ENCODE measurements at places on chromosomes 12 and 14.
A peak's percentile ranks its signal among the peaks of the same experiment; 100 is the strongest.

DNA sequence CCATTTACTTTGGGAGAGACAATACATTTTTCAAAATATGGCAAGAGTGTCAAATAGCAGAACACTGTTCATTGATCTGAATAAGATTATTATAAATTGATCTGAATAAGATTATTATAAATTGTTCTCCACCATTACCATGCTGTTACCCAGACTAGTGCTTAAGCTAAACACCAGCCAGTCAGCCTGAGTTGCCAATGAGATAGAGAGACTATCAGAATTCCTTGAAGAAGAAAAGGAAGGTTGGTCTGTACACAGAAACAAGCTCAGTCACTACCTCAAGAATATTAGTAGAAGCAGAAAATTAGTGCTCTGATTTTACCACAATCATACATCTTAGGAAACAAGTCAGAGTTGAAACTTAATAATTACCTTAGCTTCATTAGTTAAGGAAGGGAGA is 469.8 kb downstream of the FOXG1 start:
- DNase-seq: no peak

- DNase-seq: no peak
Observed at GRCh38 chr12:116226026-116226425, 51.5 kb downstream of the MED13L start.

DNA sequence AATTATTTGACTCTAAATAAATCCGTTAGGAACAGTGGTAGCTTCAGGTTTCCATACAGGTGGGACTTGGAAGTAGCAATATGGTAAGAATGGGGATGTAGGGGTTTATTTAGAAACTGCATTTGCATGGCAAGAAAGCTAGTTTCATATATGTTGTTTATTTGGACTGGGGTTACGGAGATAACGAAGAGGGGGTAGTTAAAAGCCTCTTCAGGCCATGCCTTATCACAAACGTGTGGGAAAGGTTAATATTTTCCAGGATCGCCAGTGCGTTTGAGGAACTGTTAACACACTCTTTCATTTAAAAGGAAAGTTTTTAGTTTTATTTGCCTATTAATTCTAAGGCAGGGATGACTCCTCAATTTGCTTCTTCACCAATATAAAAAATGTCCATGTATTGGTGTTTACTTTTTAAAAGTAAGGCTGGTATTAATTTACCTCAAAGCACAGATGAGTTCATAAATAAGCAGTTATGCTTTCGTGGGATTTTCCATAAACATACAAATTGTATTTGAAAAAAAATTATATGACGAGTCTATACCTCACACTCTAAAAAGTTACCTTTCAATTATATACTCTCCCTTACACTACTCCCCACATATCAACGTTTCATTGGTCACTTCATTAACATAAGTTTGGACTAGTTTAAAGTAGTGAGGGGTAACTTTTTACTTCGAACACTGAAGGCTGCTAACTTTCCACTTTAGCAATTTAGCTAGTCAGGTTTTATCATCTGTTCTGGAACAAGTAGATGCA is 814 bp downstream of the RAB2B start:
- DNase-seq: no peak

DNA sequence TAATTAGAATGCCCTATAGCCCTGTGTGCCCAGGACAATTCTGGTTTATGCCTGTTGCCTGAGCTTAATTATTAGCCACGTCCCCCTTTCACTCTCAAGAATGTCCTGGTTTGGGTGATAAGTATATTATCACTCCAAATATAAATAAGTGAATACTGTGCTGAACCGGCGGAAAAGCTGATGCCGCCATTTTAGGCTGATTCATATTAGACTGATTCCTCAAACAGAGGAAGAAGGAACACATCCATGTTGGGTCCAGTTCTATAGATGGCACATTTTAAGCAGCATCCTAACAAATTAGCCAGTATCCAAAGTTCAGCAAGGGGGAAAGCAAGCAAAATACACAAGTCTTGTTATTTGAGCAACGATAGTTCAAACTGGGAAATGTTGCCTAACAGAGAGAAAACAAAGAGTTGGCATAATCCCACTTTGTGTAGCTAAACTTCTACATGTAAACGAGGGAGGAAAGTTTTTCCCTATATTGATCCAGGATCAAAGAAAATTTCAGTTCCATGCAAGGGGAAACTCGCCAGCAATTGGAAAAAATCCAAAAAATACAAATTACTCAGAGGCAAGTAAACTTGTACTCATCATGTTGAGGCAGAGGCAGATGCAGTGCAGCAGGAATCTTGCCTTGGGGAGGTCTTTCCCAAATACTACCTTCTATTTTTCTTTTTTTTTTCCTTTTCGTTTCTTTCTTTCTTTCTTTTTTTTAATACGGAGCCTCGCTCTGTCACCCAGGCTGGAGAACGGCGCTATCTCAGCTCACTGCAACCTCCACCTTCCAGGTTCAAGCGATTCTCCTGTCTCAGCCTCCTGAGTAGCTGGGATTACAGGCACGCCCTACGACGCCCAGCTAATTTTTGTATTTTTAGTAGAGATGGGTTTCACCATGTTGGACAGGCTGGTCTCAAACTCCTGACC is 96.2 kb downstream of the ITPR2 start:
- DNase-seq: no peak

- DNase-seq: no peak
Observed at GRCh38 chr14:71264260-71264659, 357.0 kb downstream of the PCNX1 start.

- DNase-seq: no peak
Observed at GRCh38 chr12:31518680-31519227, 72.2 kb downstream of the DENND5B start.

DNA sequence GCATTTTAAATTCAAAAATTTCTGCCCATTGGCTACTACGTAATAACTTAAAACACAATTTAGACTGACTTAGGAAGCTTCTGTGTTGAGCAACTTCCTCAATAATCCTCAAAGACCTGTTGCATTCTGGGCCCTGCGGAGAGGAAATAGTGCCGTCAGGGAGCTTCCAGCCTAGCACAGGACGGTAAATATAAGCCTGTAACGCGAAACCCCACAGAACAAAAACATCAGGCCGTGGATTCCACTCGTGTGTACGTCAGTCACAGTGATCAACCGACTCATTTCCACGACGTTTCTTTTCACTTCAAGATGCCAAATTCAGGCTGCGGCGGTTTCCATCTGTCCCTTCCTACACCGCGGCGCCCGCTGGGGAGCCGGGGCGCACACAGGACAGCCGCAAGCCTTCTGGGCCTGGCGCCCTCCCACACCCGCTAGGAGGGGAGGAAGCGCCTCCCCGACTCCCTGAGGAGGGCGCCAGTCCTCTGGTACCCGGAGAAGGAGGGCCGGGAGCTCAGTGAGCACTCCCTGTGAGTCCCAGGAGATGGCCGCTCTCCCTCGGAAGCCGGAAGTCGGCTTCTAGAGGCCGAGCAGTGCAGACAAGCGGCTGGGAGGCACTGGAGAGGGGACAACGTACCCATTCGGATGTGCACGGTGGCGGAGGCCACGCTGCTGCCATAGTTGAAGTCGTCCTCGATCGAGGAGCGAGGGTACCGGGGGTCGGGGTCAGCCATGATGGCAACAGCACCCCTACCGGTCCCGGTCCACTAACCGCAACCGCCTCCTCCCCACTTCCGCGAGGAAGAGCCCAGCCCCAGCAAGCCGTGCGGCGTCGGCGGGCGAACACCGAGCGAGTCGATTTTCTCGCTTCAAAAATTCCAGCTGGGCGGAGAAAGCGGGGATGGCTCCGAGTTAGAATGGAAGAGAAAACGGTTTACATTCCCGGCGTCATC is at the start of gene TMBIM4:
TMBIM4 (minus strand) TSS at position 776 of the 950 bp plus-strand sequence; CDS start at position 731, 45 bp downstream.
- peak; percentile 82 for DNase-seq

DNA sequence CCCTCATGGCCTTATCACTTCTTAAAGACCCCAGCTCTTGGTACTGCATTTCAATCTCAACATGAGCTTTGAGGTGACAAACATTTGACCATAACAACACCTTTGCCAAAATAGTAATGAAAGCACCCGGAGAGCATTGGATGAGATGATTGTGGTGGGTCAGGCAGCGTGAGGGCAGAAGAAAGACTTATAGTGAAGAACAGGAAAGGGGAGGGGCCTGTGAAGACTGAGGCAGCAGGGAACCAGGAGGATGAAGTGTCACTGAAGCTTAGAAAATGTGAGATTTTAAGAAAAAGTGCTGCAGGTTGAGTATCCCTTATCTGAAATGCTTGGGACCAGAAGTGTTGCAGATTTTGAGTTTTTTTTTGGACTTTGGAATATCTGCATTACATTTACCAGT is 86.3 kb downstream of the EMP1 start:
- no peak for DNase-seq

- DNase-seq: no peak
Observed at GRCh38 chr14:89669193-89669592, 252.2 kb upstream of the FOXN3 start.

DNA sequence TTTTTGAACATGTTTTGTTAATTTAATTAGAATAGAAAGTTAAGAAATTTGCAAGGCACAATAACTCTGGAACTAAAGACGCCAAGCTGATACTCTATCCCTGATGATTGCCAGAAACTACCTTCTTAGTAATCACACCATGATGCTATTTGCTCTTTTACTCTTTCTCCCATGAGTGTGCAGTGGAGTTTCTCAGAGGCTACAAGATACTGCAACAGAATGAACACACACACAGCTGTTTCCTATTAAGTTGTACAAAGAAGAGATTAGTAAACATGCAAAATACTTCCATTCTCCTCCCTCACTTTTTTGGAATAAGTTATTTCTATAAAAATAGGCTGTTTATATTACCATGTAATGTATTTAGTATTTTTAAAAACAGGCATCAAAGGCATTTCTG is 1367.5 kb downstream of the AACS start:
- no peak for DNase-seq

- no peak for DNase-seq
Observed at GRCh38 chr12:124686370-124687173, 119.2 kb upstream of the NCOR2 start.

- no peak for DNase-seq
Observed at GRCh38 chr14:69657950-69658355, 46.6 kb downstream of the SUSD6 start.

GRCh38 chr12:94062796-94063635 is 85.4 kb upstream of the PLXNC1 start:
- no peak for DNase-seq

DNA sequence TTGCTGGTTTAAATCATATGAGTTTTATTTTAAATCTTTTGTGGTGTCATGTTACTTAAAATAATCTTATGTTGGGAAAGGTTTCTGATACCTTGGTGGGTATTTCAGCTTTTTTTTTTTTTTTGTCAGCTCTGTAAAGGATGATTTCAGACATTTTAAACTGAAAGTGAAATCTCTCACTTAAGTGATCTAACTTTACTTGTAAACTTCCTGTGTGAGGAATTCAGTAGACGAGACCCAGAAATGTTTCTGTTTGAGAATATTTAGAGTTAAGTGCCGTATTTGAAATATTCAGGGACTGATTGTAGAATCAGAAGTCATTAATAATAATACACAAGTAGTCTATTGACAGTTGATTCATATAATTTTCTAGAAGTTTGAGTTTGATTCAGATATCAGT is 37.8 kb downstream of the PROX2 start:
- DNase-seq: no peak

Data from Jurkat, Clone E6-1 (cell line).